ENCODE measurements at places on chromosomes 12 and 14. TPM values are rescaled to one million over a fixed set of nuclear protein-coding genes. Genes with fewer than 3 reads are reported as not detected.

THTPA gene
- total RNA-seq, result 10.0 TPM

GRCh38 chr12:129659961-129660622 lies 243.7 kb downstream of the TMEM132D start:
- no peak for DNase-seq

DNA sequence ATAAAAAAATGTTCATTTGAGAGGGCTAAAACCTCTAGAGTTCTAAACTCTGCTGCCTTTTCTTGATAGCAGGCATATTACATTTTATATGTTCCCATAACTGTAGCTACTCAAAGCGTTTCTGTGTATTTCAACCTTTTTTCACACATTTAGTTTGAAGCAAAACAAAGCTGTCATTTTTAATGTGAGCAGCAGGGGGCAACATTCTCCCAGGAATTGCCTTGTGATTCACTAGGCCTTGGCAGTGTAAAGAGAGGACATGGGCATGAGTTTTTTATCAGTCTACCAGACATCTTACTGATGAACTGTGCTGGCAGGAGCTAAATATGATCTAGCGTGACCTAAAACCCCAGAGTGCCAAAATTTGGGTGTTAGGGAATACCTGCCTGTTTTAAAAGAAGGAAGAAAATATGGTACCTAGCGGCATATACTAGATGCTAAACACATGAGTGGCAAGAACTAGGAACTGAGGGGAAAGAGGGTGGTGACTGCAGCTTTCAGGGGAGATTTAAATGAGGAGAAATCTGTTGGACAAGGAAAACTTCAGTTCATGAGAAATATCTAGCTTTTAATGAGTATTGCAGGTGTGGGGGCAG lies 65.3 kb downstream of the IFT43 start:
- peak; percentile 46 for DNase-seq

GALNT16 gene
- 0.05 TPM for total RNA-seq

DNA sequence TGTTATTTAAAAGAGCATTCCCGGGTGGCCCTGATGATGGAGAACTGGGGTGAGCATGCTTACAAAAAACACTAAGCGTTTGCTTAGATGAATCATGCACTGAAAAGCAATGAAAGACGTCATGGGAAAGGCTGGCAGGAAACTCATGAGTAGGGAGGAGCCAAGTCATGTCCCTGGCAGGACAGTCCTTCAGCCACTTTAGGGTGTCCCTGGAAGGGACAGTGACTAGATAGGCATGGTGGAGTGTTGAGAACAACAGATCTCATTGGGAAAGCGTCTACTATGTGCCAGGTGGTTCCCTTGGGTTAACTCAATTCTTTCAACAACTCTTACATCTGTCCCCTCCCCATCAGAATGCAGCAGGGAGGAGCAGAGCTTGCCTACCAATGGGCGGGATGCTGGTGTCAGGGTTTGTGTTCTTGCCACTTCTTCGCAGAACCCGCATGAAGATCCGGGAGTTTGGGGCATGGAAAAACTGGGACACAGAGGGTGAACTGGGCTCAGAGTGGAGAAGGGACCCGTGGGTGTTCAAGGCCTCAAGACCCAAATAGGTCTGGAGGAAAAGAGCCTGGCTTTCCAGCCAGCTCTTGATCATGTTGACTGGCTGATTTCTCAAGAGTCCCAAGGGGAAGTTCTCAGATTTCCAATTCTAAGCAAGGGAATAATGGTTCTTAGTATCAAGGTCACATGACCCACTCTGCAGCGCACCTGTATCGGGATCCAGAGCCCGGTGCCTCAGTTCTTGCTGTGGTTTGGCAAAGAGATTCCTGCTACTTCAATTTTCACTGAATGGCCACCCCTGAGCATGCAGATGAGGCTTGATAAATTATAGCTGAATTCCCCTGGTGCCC lies 653.9 kb upstream of the TBX3 start:
- DNase-seq, result no peak

GRCh38 chr14:105034315-105035039 lies 13.6 kb upstream of the CDCA4 start:
- DNase-seq, result no peak

DNA sequence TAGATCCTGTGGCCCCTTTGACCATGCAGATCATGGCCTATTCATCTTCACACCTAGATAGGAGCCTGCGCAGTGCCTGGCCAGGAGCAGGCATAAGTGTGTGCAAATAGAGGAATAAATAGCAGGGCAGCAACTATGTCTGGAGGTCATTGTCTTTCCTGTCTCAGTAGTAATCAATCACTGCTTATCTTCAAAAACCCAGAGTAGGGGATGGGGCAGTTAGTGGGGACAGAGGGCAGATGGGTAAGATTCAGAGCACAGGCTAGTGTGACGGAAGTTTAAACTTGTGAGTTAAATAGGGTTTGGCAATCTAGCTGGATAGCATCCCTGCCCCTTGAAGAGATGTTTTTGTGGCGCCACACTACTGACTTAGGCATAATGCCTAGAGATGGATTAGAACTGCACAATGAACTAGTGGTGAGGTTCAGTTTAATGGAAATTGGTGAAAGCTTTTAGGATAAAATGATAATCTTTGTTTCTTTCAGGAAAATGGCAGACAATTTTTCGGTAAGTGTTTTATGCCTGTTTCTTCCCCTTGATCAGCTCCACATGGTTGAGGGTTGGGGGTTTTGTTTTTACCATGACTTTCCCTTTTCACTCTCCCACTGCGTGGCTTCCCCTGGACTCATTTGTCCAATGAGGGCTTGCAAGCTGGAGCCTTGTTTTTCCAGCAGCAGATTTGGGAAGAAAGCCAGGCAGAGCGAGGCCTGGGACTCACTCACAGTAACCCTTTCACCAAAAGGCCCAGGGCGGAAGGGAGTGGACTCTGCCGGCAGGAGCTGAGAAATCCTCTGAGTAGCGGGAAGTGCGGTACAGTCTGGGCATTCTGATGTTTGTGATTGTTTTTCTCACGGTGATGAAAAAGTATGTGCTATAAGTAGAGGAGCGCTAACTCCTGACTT lies 8.1 kb downstream of the LGALS3 start:
- DNase-seq, result no peak

KRAS gene
- 32.3 TPM for total RNA-seq

DNA sequence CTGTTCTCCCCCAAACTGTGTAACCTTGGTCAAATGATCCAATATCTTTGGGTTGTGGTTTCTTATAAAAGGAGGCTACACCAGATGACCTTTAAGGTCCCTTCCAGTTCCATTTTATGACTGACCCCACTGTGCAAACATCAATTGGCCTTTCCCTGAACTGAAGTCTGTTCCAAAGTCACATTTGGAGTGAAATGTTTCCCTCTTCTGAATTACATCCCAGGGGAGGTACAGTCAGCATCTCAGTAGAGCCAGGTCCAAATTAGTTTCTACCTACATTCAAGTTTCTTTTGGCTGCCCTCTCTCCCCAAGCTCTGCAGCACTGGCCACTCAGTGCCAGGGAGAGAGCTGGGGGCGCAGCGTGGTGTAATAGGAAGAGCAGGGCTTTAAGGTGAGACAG lies 34.4 kb downstream of the LIMA1 start:
- DNase-seq, result no peak

DNA sequence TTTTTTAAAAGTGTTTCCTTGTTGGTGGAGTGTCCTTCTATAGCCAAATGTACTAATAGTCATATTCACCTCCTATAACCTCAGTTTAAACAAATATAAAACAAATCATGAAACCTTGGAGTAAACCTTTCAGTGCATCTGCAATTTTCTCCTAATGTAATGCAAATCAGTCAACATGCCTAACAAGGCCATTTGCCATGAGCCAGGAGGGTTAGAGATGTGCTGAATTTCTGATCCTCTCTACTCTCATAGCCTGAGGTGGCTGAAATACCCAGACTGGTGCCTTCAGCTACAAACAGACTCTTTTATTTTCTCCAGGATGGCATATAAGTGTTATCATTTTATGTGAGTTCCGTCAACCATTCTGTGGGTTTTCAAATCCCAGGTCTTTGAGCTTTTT lies 908.1 kb downstream of the GALC start:
- DNase-seq, result no peak

RIMBP2 gene
- total RNA-seq, result not detected

SNRPF gene
- 43.0 TPM for total RNA-seq

DNA sequence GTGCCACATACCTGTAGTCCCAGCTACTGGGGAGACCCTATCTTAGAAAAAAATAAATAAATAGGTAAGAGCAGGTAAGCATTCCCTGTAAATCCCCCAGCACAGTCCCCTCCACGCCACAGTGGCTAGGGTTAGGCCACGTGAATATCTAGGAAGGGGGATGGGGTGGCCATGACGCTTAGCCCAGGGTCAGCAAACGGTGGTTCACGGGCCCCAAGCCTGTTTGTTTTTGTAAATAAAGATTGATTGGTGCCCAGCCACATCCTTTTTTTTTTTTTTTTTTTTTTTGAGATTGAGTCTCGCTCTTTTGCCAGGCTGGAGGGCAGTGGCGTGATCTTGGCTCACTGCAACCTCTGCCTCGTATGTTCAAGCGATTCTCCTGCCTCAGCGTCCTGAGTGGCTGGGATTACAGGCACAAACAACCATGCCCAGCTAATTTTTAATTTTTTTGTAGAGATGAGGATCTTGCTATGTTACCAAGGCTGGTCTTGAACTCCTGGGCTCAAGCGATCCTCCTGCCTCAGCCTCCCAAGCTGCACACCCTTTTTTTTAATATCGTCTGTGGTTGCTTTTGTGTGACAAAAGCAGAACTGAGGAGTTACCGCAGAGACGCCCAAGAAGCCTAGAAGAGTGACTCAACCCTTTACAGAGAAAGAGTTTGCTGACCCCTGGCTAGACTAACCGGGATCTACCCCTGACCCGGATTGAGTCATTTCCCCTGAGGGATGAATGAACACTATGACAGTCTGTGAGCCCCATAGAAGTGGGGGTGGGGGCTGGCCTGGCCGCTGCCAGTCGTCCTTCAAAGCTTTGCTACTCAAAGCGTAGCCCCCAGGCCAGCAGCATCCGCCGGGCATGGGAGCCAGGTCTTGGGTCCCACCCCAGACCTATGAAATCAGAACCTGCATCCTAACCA lies 113.7 kb upstream of the NCOR2 start:
- DNase-seq, result no peak

REM2 gene
- 7.2 TPM for total RNA-seq

MIA2 gene
- 22.2 TPM for total RNA-seq

LGALS3 gene
- total RNA-seq, result 49.8 TPM

GRCh38 chr14:39033371-39033770 lies 69.7 kb downstream of the SEC23A start:
- no peak for DNase-seq

INSM2 gene
- not detected for total RNA-seq

GRCh38 chr12:11834104-11834812 lies 184.8 kb downstream of the ETV6 start:
- no peak for DNase-seq

GRCh38 chr12:55847033-55847432 lies 4.3 kb upstream of the MMP19 start:
- no peak for DNase-seq

DNA sequence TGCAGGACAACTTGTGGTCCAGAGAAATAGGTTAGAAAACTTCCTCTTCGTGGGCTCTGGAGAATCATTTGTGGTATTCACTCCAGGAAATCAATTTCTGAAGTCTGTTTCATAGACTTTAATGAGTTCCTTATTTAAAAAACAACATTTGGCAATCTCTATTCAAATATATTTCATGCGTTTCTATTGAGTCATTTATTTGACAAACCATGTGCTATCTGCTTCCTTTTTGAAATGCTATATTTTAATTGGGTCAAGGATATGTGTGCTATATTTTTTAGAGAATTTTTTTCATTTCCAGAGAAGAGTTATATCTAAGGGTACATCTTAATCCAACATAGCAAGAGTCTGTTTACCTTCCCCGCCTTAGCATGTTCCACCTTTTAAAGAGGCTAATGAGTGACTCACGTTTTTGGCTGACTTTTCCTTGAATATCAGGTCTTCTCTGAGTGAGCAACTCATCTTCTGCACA lies 252.4 kb upstream of the EGLN3 start:
- DNase-seq, result no peak

DNA sequence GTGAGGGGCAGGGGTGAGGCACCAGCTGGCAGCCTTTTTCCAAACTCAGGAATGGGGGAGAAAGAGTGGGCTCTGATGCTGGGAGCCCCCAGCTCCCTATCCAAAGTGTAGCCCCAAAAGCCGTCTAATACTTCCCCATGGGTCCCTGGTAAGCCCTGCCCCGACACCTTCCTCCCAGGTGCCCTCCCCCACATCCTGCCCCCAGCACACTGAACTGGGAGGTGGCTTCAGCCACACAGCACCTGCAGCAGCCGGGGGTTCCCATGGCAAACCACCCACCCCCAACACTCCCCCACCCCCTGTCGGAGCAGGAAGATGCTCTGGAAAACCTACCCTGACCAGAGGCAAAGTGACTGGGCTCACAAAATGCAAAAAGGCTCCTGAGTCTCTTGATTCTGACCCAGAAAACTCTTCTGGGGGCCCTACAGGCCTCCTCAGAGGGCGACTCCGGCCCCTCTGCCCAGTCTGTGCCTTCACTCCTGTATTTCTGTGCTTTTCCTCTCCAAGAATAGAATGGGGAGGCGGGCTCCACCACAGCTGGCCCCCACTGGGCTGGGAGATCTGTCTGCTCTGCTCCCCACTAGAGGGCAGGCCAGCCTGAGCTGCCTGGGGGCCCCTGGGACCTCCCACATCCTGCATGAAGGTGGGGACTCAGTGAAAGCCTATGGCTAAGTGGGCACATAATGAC lies 81.6 kb downstream of the ITPK1 start:
- no peak for DNase-seq

DNA sequence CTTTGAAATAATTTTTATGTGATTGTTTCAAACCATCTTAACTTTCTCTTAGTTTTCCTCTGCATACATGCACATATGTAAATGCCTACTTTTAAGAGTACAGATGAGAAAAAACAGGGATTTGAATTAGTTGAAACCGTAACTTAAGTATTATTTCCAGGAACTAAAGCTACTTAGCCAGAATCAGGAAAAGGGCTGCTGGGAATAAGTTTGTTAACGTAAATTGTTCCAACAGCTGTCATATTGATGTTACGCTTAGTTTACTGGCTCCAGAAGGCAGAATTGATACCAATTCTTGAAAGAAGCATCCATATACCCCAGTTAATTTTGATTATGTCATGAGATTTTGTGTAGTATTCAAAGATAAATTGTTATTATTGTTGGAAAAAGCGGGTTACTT lies 17.9 kb upstream of the KLRF1 start:
- DNase-seq, result no peak

MLXIP gene
- 83.4 TPM for total RNA-seq

- DNase-seq, result no peak
Observed at GRCh38 chr14:94659901-94660300, 47.7 kb downstream of the SERPINA3 start.

- no peak for DNase-seq
Observed at GRCh38 chr12:111408686-111409402, 3.1 kb downstream of the SH2B3 start.

DNA sequence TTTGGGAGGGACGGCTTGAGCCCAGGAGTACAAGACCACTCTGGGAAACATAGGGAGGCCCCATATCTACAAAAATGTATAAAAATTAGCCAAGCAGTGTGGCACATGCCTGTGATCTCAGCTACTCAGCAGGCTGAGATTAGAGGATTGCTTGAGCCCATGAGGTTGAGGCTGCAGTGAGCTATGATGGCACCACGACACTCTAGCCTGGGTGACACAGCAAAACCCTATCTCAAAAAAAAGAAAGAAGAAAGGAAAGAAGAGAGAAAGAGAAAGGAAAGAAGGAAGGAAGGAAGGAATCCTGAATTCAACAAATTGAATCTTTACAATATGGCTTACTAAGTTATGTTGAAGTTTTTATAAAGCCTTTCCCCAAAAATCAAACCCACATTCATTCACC lies 2.1 kb downstream of the KIF21A start:
- DNase-seq, result no peak

PIK3C2G gene
- total RNA-seq, result not detected

- no peak for DNase-seq
Observed at GRCh38 chr14:74593241-74593953, 18.6 kb downstream of the LTBP2 start.

Measured in T-helper 17 cell (primary cell).